Activated CD4-positive, alpha-beta T cell treated with anti-CD3 and anti-CD28 coated beads for 1 hour (primary cell): ENCODE measurements at places on chromosomes 5 and 9.
A peak's percentile ranks its signal among the peaks of the same experiment; 100 is the strongest.

- no peak for DNase-seq
Observed at GRCh38 chr9:89915187-89915586, 310.4 kb downstream of the GADD45G start.

- DNase-seq, result no peak
Observed at GRCh38 chr9:114394523-114395333, 6.9 kb upstream of the AKNA start.

DNA sequence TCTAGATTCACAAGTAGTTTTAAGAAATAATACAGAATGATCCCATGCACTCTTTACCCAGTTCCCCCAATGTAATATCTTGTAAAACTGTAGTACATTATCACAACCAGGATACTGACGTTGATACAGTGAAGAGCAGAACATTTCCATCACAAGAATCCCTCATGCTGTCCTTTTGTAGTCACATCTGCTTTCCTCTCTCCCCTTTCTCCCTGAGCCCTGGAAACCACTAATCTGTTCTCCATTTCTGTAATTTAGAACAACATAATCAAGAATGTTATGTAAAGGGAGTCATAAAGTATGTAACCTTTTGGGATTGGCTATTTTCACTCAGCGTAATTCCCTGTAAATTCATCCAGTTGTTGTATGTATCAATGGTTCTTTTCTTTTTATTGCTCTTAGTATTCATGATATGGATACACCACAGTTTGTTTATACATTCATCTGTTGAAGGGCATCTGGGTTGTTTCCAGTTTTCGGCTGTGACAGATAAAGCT, 61.1 kb downstream of the ERCC6L2 start:
- DNase-seq, result no peak

DNA sequence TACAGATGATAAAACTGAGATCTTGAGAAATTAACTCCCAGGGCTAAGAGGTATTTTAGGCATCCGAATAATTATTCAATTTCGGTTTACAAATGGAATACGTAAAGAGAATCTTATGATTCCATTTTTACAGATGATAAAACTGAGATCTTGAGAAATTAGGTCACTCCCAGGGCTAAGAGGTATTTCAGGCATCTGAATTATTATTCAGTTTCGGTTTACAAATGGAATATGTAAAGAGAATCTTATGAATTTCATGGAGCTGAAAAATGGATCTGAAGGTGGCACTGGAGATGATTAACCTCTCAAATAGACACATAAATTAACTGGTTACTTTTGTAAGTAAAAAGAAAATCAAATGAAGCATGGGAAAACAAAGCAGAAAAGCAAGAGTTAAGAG, 44.2 kb downstream of the FGF1 start:
- DNase-seq, result no peak

DNA sequence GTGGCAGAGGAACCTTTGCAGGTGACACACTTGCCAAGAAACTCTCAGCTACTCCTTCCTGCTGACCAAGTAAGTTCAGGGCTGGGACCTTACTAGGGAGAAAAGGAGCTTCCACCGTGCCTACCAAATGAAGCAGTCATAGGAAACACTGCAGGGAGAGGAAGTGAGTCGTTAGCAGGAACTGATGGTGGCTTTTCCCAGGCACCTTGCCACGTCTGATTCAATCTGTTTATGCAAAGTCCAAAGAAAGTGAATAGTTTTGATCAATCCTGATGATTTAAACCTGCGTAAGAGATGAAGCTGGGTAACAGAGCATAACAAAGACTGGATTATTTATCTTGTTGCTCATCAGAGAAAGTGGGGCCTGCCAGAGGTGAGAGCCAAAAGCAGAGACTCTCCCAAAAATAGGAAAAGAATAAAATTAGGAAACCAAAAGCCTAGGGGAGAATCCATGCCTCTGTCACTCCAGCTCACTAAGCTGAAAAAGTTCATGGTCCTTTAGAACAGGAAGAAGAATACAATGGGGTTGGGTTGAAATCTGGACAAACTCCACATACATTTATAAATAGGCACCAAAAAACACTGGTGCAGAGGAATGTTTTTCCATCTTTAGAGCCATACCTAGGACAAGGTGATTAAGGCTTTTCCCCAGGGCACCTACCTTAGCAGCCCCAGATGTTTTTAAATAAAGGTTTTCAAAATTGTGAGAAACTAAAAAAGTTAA, 9.3 kb upstream of the PFDN1 start:
- DNase-seq, result no peak

DNA sequence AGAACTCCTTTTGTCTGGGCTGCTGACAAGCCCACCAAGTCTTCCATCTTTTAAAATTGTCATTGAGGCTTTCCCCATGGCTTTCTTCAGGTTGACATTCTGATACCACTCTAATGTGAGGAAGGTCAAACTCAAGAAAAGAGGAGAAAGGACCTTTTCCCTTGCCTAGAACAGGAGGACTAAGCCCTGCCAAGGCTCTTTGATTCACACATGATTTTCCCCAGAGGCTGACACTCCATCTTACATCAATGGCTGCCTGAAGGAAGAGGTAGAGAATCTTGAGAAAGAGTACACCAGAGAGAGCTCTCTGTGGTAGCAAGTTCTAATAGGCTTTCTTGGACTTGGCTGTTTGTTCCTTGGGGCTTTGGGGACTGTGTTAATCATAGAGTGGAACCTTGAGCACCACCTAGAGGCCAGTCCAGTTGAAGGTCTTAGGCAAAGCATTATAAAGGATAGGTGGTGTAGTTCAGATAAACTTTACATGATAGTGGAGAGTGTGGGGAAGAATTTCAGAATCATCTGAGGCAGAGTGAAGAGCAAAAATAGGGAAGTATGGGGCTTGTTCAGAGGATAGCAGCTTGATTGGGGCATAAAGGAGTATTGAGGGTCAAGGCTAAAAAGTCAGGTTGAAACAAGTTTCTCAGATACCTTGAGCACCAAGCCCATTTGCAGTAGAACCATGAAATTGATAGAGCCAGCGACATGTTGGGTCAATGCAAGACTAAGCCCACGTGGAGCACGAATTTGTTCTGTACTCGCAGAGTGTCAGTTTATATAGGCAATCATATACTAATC, 36.7 kb downstream of the NDFIP1 start:
- peak; percentile 30 for DNase-seq

GRCh38 chr9:125600194-125600593, 106.8 kb downstream of the MAPKAP1 start:
- DNase-seq, result no peak

- no peak for DNase-seq
Observed at GRCh38 chr5:115766608-115767007, 49.9 kb downstream of the CDO1 start.

- DNase-seq, result no peak
Observed at GRCh38 chr5:33713136-33713765, 178.5 kb downstream of the ADAMTS12 start.

GRCh38 chr9:114282926-114283325, 40.0 kb upstream of the ORM1 start:
- DNase-seq, result no peak

GRCh38 chr9:6632516-6633183, 12.9 kb downstream of the GLDC start:
- no peak for DNase-seq

GRCh38 chr9:35749515-35750255, 598 bp downstream of the RGP1 start:
- no peak for DNase-seq

- no peak for DNase-seq
Observed at GRCh38 chr5:54882101-54882500, 103.3 kb downstream of the ESM1 start.

DNA sequence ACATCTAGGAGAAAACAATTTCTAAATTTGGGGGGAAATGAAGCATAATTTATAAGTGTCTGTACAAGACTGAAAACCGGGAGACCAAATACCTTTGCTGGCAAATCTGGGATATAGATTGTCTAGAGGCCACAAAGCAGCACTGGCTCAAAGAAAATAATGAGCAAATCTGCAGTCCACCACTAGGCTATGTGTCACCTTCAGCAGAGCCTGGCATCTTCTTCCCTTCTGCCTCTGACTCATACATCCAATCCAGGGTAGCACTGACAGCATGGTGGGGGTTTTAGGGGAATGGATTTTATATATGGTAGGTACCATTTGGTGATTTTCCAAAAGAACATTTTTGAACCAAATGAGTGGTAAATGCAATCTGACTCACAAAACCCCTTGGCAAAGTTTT, 12.8 kb downstream of the FAM81B start:
- DNase-seq, result no peak

DNA sequence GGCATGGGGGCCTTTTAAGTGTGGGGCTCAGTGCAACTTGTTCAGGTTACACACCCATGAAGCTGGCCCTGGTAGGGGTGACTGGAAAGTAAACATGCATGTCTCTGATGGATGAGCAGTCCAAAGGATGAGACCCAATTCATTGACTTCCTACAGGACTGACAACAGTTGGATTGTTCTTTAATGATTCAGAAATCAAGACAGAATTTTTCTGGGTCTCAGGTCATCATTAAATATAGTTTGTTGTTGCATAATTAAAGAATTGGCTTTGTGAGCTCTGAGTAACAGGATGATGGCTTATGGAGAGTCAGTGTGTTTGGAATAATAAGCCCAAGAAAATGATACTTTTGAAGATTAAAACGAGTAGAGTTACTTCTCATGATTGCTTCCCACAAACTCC, 604.2 kb upstream of the CLINT1 start:
- DNase-seq, result no peak

DNA sequence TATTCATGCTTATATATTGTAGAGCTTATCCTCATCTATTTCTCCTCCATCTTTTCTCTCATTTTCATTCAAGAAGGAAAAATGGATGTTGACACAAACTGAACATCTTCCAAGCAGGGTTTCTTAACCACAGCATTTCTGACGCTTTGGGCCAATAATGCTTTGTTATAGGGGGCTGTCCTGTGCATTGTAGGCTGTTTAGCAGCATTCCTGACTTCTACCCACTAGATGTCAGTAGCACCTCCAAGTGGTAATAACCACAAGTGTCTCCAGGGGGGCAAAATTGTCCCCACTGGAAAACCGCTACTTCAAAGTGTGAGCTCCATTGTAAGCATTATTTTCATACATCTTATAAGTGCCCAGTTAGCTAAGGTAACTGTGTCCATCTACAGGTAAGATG, 2.6 kb upstream of the TXNDC8 start:
- DNase-seq, result no peak

DNA sequence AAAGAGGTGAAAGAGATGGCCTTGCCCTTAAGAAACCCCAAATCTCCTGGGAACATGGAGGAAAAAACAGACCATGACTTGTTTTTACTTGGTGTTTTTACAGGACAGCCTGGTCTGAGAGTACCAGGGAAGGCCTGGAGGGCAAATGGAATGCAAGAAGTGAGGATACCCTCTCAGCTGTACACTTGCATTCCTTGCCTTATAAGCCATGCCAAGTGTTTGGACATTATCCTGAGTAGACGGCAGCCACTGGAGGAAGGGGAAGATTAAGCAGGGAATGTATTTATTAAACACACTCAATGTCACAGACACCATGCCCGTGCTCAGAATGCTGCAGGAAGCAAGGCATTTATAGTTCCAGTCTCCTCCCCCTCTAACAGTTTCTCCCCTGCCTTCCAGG, 581.4 kb downstream of the CDK5RAP2 start:
- DNase-seq, result no peak

DNA sequence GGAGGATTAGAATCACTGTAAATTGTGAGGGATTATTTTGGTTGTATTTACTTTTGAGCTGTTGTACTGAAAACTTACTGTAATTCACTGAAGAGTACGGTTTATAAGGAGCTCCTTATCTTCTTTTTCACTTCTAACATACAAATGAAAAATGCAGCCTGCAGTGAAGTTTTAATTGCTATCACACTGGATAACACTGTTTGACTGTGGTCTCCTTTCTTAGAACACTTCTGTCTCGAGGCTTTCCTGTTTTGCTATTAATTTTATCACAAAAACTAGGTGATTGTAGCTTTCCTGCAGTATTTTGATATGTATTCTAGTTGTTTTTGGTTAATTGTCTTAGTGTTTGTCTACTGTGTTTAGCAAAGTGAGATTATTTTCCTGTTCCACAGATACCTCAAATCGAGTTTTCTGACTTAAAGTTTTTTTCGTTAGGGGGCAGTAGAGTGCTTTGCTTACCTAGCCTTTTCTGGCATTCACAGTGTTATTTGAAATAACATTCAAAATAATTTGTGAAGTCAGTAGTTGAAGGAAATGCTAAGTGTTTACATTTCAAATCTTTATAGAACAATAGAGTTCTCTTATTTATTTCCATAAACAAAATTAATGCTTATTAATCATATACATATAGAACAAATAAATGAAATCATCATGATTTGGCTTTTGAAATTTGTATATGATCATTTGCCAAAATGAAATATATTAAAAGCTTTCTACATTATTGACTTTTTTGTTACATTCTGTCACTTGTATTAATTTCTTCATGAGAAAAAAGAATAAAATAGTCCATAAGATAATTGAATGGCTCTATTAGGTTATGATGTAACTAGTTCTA, 52.9 kb downstream of the COMMD10 start:
- no peak for DNase-seq

DNA sequence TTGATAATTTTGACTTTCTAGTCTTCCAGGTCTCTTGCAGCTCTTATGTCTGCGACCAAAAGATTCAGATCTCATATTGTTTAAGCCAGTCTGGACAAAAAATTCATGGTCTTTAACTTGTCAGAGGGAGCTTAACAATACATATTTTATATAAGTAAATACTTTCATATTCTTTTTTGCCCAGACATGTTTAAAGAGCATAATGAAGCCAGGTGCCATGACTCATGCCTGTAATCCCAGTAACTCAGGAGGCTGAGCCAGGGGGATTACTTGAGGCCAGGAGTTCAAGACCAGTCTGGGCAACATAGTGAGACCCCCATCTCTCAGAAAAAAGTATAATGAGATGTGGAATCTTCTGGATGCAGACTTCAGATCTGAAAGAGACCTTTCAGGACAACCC, 69.8 kb downstream of the JMY start:
- DNase-seq, result no peak

- DNase-seq, result no peak
Observed at GRCh38 chr5:125487231-125487630, 740.8 kb upstream of the ZNF608 start.

DNA sequence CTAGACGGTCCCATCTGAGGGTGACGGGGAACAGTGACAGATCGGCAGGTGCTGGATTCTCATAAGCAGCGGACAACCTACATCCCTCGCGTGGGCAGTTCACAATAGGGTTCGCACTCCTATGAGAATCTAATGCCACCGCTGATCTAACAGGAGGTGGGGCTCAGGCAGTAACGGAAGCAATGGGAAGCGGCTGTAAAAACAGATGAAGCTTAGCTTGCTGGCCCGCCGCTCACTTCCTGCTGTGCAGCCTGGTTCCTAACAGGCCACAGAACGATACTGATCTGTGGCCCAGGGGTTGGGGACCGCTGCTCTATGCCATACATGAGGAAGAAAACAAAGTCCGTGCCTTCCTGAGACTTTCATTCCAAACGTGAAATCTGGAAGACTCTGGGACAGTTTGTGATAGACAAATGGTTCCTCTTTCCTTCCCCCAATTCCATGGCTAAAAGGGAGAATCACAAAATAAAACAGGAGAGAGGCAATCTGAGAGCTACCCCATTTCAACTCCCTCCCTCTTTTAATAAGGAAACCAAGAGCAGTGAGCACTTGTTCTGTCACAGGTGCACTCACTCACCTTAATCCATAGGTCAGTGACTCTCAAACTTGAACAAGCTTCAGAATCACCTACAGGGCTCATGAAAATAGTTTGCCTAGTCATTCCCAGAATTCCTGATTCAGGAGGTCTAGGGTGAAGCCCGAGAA, 12.1 kb downstream of the PDCL start:
- peak; percentile 21 for DNase-seq
